Stimulated activated CD4-positive, alpha-beta T cell treated with anti-CD3 and anti-CD28 coated beads, TNF-alpha, amount 100 ng/mL, for 24 hours (primary cell): ENCODE measurements at places on chromosomes 7 and 10.

GRCh38 chr7:121123032-121123431 lies 134.5 kb downstream of the CPED1 start:
- DNase-seq = no peak

DNA sequence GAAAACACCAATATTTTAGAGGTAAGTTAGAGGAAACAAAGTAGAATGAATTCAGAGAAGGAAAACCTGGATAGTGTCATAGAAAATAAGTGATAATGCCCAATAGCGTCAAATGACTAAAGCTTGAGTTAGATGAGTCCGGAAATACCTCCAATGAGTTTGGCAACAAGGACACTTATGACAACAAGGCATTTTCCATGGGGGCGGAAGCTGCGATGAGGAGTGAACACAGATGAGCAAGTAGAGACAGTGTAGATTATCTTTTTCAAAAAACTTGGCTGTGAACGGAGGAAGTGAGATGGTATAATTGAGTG lies 383 bp upstream of the R3HCC1L start:
- no peak for DNase-seq

DNA sequence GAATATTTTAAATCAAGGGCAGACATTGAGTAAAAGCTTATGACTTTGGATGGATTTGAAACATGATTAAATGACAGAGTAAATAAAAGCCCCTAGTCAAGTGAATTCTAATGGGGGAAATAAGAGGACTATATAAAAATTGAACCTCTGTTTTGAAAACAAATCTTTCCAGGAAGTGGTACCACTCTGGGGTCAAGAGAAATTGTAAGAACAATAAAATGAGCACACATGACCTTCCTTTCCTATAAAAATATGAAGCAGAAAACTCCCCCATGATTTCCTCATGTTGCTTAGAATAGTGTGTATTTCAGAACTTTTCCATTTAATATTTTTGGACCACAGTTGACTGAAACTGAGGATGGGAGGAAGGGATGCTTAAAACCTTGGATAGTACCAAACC lies 12.3 kb upstream of the CLDN12 start:
- DNase-seq = no peak

- no peak for DNase-seq
Observed at GRCh38 chr7:90726623-90727022, 130.5 kb downstream of the CDK14 start.

GRCh38 chr10:116737627-116738327 lies 4.6 kb downstream of the HSPA12A start:
- DNase-seq = no peak

- no peak for DNase-seq
Observed at GRCh38 chr10:129441372-129442009, 25.6 kb upstream of the MGMT start.

GRCh38 chr10:50358411-50358810 lies 107.1 kb upstream of the ASAH2 start:
- no peak for DNase-seq

DNA sequence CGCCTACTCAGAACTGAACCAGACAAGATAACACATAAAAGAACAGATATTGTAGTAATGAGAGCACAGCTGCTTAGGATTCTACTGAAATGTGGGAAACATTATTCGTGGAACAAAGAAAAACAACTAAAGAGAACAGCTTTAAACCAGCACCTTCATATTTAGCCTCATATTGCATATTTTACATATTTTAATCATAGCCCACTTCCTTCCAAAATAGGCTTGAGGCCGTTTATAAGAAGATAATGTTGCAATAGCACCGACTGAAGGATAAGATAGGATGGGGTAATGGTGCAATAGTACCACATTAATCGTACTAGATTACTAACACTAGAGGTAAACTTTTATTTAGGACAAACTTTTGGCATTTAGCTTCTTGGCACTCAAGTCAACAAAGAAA lies 71.3 kb downstream of the KCND2 start:
- no peak for DNase-seq

DNA sequence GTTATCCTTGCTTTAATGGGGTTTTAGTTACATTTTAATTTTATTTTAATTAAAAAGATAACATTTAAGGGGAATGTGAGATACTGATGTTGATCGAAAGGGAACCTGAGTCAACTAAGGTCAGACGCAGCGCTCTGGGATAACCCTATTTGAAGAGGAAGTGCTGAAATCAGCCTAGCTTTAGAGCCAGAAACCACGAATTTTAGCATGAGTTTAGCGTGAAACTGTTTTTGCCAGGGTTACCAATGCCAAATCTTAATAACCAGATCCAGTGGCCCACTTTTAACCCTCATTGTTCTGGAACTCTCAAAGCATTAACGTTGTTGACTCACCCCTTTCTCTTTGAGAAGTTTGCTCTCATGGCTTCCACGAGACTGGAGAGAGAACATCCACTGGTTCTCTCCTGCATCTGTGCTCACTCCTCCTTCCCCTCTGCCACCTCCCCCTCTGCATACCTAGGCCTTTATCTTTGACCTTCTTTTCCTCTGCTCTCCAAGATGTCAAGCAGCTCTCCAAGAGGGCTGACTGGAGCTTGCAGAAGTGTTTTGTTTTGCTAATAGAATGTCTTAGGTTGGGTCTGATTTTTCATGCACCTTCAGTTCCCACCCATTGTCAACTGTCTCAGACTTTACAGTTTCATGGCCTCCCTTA lies 198.3 kb upstream of the CELF2 start:
- DNase-seq = no peak

DNA sequence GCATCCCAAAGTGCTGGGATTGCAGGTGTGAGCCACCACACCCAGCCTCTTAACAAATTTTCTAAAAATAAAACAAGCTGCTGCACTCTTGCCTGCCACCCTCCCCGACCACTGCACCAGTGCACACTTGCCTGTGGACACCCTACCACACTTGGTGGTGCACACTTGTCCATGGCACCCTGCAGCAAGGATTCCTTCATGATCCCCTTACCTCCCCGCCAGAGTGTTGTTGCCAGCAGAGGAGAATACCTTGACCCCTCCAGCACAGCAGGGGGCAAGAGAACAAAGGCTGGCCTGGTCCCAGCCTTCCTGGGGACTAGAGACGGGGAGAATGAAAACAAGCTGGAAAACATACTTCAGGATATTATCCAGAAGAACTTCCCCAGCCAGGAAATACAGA lies 65.9 kb upstream of the KCND2 start:
- DNase-seq = no peak

GRCh38 chr10:93280699-93281366 lies 201.3 kb downstream of the MYOF start:
- DNase-seq = no peak

DNA sequence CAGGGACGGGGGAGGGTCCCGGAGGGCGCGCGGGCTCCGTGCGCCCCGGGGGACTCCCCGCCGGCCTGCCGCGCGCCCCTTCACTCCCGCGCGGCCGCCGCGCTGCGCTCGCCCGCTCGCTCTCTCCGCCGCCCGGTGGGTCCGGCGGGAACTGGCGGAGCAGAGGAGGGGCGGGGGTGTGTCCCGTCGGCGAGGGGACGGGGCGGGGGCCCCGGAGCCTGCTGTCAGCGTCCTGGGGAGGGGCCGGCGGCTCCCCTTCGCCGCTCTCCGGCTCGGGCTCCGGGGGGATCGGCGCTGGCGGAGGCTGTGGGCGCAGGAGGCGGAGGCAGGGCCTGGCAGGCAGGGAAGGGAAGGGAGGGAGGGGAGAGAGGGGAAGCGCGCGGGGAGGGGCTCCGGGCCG lies at the start of gene SH3PXD2A:
Gene SH3PXD2A (minus strand): TSS at position 153 of the 400 bp plus-strand sequence. CDS start 310 bp downstream, outside the sequence.
- DNase-seq = no peak

DNA sequence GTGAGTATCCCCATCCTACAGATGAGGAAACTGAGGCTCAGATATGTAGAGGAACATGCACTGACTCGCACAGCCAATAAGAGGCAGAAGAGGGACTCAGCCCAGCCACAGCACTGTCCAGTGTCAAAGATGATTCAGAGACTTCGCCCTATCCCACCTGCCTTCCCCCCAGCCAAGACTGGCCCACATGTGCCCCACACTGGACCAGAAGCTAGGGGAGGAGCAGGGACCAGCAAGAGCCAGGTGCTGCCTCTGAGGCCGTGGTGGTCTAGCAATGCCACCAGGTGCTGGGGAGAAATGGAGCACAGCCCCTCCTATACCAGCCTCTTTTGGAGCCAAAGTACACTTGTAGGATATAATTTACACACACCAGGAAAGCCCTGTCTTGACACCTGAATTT lies 22.3 kb downstream of the GRID1 start:
- no peak for DNase-seq

GRCh38 chr10:14585287-14586193 lies 189.2 kb downstream of the FAM107B start:
- DNase-seq = no peak

DNA sequence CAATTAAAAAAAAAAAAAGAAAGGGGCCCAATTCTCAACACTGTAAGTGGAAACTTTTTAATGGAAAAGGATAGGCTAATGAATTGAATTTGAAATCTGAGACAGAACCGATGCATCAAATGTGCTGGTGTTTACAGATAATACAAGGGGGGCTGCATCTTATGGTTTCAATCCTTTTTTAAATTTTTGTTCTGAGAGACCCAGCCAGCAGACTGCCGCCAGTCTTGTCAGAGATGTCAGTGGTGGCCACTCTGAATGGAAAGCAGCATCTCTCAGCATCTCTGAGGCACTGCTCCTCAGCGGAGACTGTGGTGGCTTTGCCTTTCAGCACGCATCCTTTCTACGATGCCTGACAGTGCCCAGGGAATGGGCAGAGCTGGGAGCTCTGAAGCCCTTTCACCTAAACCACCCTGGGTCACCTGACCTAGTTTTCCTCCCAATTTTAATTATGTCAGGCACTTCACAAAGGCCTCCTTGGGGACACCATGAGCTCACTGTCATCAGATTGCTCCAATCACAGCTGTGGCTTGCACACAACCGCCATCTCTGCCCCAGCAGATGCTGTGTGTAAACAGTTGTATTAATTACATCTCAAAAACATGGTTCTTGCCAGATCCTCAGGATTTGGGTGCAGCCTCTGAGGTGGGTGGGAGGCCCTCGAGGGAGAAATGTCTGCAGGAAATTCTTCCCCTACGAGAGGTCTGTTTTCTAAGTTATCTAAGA lies 81.2 kb downstream of the EGFR start:
- no peak for DNase-seq

DNA sequence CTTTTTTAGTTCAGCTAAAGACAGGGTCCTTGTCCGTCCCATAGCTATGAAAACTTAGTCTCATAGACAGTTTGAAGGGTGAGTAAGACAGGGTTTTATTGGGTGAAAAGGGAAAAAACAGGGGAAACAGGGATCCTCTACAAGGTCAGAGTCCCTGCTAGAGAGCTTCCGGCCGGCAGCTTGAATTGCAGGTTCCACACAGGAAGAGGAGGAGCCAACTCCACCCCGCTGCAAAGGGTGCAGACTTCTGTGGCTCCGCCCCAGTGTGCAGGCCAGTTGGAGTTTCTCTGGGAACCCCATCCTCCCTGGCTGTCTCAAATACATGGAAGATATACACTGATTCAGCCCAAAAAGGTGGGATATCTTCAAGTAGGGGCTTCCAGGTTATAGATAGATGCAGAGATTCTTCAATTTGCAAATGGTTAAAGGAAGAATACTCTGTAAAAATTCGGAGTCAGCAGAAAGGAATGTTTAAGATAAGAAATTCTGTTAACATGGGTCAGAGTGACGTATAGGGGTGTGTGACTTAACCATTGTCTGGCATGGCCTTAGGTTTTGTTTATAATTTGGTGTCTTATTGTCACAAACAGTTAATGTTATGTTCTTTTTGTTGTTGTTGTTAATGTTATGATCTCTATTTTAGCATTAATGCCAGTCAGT lies 34.6 kb upstream of the HECW1 start:
- DNase-seq = no peak

GRCh38 chr7:137820677-137821420 lies 25.9 kb downstream of the DGKI start:
- DNase-seq = no peak
